ENCODE measurements at places on chromosomes 2 and 18.

GRCh38 chr2:196459539-196459938, 180.0 kb upstream of the CCDC150 start:
- DNase-seq, result no peak

DNA sequence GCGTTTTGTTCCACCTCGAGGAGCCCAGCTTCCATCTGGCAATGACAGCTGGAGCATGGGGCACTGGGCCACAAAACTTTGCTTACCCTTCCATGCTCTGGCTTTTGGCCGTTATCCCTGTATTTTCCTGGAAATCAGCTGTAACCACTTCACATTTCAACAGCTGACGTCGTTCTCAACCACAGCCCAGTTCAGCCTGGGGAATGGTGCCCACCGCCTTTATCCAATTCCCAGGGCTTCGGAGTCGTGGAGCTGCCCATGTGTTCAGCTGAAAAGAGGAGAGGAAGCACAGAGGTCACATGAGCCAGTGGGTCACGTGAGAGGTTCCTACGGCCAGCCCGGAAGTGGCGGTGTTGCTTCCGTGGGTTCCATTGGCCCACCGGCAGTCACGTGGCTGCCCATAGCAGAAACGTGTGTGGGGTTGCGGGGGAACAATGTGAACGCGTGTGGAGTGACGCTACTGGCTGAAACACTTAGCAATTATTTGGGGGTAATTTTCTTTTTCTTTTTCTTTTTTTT, 16.7 kb upstream of the EDAR start:
- no peak for DNase-seq

DNA sequence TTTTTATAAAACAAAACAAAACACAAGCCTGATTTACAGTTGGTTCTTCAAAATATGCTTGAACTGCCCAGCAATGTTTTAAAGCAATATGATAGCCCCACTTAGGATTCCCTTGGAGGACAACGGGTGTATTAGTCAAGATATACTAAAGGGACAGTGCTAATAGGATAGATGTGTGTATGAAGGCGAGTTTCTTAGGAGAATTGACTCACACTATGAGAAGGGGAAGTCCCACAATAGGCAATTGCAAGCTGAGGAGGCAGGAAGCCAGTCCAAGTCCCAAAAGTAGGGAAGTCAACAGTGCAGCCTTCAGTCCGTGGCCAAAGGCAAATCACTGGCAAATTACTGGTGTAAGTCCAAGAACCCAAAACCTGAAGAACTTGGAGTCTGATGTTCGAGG, 167.9 kb downstream of the CBLN2 start:
- no peak for DNase-seq

DNA sequence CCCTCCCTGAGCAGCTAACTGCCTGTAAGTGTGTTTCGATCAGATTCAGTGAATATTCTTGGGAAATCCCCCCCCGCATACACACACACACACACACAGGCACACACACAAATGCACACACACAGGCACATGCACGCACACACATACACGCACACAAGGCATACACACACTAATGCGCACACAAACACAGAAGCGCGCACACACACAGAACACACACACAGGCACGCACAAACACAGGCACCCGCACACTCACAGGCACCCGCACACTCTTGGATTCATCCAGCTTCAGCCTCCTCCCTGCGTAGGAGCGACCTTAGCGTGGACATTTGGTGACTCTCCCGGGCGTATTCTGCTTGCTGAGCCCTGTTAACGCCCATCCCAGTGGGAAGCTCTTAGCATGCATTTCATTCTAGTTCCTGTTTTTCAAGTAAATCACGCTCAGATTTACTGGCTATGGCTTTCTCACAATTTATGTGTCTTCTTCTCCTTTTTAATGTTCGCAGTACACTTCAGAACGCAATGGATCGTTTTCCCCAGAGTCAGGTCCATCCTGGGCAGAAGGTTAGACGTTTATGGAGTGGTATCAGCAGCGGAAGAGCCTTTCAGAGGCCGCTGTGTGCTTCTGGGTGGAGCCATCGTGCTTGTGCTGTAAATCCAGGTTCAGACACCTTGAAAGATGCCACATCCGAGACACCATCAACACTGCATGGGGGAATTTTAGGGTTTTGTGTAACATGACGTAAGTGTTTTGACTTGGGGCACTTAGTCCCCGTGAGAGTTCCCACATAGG, 656.6 kb downstream of the GALR1 start:
- no peak for DNase-seq

- no peak for DNase-seq
These were observed 93.4 kb upstream of the SIX2 start for GRCh38 chr2:45102579-45103117.

DNA sequence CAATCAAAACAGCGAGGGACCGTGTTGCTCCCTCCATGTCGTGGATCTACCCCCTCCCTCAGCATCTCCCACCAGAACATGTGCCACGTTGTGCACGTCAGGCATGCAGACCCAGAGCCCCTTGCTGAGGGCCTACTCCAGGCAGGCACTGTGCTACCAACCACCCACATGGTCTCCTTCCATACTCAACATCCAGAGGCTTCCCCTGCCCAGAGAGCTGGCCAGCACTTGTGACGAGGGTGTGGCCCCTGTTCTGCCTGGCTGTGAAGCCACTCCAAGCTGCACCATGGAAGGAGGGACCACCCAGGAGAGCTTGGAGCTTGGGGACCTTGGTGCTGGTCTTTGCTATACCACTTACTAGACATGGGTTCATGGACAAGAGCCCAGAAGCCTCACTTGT, 40.5 kb downstream of the REEP1 start:
- DNase-seq, result no peak

DNA sequence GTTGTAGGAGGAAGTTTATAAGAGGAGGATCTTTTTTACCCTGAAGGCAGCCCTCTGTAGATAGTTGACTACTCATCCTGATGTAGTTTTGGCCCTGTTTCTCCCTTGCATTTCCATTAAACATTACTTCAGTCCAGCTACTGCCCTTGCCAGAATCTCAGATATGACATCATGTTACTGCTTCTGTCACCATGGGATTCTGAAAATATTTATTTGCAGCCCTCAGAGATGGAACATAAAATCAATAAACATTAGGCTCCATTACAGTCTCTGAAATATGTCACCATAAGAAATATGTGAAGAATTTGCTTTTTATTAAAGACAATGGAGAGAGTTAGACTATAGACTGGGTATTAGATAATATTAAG, 68.7 kb upstream of the STK39 start:
- no peak for DNase-seq

GRCh38 chr18:39770399-39770798, 2184.6 kb upstream of the PIK3C3 start:
- DNase-seq, result no peak

- DNase-seq, result no peak
These were observed 4.6 kb downstream of the EN1 start for GRCh38 chr2:118842661-118843482.

DNA sequence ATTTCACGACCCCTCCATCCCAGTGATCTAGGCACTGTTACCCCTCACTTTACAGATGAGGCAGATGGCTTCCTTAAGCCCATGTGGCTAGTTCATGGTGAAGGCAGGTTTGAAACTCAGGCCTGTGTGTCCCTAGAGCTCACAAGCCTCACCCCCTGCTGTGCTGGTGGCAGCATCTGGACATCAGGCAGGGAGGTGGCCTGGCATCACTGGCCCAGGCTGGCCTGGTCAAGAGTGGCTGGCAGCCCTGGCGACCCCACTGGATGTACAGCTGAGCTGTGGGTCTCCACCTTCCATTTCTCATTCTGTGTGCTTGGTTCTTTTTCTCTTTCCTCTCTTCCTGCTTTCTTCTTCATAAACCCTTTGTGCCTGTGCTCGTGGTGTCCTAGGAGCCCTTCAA, 56.3 kb downstream of the BOLA3 start:
- no peak for DNase-seq

- no peak for DNase-seq
These were observed 9.6 kb downstream of the PREPL start for GRCh38 chr2:44351676-44352075.

GRCh38 chr18:38759457-38759856, 1193.9 kb upstream of the CELF4 start:
- DNase-seq, result no peak

DNA sequence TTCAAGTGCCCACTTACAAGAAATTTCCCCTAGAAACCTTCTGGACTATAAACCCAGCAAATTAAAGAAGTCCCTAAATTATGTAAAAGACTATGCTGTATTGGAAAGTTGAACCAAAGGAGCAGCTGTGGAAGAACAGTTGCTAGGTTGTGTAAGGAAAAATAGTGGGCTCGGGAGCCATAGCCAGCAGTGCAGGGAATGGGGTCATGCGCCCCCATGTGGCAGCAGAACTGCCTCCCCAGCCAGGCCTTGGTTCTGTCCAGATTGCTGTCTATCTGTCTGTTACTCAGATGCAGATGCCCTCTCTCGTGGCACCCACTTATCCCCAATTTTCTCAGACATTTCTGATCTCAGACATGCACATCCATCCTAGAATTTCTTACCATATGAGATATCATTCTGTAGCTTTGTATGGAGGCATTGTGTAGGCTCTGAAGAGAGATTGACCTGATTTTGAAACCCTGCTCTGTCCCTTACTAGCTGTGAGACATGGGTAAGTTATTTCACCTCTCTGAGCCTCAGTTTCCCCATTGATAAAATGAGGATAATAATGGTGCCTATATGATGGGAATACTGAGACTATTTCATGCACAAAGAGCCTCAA, 258.3 kb downstream of the SS18 start:
- DNase-seq, result no peak

DNA sequence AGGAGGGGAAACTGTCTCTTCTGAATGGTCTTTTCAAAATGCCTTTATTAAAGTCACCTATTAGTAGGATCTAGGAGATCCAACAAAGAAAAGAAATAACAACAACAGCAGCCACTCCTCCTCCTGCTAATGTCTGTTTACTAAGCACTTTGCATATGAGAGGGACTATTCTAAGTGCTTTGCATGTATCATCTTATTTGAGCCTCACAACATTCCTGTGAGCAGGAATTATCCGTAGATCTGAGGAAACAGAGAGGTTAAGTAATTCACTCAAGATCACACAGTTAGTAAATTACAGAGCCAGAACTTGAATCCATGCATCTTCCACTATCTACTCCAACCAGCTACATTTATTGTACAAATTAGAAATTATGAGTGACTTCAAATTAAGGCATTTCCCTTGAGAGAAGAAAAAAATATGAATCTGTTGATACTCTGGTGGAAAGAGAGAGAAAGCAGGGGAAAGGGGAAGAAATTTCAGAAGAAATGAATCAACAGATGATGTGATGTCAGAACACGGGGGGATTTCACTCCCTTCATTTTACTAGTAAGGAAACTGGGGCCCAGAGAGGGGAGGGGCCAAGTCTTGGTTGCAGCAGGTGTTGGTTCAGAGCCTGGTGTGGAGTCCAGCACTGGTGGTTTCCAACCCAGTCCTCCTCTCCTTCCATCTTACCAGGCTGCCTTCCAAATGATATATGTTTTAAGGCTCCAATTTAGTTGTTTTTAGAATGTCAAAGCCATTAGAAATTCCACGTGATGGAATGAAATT, 49.7 kb downstream of the TSN start:
- no peak for DNase-seq

- DNase-seq, result no peak
These were observed 94.4 kb upstream of the TSPYL6 start for GRCh38 chr2:54350426-54350825.

- no peak for DNase-seq
These were observed 165.2 kb upstream of the EPC2 start for GRCh38 chr2:148479398-148479797.

DNA sequence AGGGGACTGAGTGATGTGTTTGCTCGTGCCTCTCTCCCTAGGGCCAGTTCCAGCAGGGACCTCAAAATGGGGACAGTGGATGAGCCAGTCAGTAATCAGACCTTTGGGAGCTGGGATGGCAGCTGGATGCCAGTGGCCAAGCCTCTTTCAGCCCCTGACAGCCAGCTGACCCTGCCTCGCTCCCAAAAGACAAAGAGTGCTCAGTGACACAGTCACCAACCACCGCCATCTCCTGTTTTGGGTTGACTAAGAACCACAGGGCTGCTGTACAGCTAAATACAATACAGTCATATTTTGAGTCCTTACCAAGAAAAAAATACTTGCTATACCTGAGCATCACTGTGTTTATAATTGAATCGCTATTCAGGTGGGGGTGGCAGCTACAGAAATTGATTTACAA, 75.7 kb downstream of the POU3F3 start:
- DNase-seq, result no peak

DNA sequence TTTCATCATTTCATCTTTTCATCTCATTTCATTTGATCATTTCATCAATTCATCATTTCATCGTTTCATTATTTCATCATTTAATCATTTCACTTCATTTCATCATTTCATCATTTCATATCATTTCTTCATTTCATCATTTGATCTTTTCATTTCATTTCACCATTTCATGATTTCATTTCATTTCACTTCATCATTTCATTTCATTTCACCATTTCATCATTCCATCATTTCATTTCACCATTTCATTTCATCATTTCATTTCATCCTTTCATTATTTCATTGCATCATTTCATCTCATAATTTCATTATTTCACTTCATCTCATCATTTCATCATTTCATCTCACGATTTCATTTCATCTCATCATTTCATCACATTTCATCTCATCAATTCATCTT, 127.8 kb downstream of the ANKRD30BL start:
- DNase-seq, result no peak

GRCh38 chr2:156340804-156341451, 8.4 kb upstream of the NR4A2 start:
- no peak for DNase-seq

GRCh38 chr2:241050624-241051577, 51.2 kb downstream of the MTERF4 start:
- DNase-seq, result no peak

- no peak for DNase-seq
These were observed 294.1 kb upstream of the FANCL start for GRCh38 chr2:58535182-58535581.

GRCh38 chr2:209985874-209986273, 16.6 kb upstream of the RPE start:
- DNase-seq, result no peak

GRCh38 chr18:79684283-79684631, 4.7 kb downstream of the CTDP1 start:
- no peak for DNase-seq

GRCh38 chr18:46160050-46160798, 56.0 kb downstream of the HAUS1 start:
- no peak for DNase-seq

GRCh38 chr2:178280244-178280852, 86.0 kb downstream of the OSBPL6 start:
- DNase-seq, result no peak
